Frontal cortex (tissue), 4 donors: ENCODE measurements at places on chromosomes 7 and 10.

DNA sequence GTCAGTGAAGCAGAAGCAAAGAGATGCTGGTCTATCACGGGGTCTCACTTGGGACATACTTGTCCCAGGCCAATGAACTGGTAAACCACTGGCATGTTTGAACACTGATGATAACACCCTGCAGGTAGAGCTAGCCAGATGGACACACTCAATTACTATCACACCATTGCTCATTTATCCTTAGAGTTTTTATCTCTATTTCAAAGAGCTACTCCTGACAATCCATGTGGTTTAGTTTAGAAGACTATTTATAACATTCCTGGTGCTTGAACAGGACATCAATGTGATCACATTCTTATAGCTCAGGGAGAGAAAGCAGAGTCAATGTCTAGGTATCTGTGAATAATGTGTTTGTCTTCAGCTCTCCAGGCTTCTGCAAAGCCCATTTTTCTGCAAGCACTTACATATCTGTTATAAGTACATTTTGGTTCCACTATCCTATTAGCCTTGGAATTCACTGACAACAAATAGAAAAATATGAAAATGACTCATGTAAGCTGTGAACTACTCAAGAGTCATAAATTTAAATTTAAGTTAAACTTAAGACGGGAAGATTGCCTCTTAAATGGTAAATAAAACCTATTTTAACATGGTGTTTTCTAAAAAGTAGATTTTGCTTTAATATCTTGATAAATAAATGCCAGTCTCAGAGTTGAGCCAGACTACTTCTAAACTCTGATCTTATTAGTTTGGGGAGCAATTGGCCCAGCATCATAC, 106.7 kb upstream of the MBL2 start:
- no peak for DNase-seq

- no peak for DNase-seq
Measured at GRCh38 chr7:9231630-9232121, 798.3 kb downstream of the NXPH1 start.

GRCh38 chr7:74362266-74362665, 73.1 kb downstream of the CLIP2 start:
- no peak for DNase-seq

- no peak for DNase-seq
Measured at GRCh38 chr7:50591480-50592438, 26.6 kb upstream of the DDC start.

DNA sequence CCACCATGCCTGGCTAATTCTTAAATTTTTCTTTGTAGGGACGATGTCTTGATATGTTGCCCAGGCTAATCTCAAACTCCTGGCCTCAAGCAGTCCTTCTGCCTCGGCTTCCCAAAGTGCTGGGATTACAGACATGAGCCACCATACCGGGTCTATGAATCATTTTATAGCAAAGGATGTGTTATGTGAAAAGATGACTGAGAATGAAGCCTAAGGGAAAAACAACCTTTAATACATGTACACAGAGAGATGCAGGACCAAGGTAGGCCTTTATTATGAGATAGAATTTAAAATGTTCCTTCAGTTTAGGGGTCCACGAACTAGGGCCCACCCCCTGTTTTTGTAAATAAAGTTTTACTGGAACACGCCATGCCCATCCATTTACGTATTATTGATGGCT, 41.0 kb downstream of the UBE2H start:
- DNase-seq: no peak

- no peak for DNase-seq
Measured at GRCh38 chr10:90304533-90304932, 553.3 kb downstream of the HTR7 start.

DNA sequence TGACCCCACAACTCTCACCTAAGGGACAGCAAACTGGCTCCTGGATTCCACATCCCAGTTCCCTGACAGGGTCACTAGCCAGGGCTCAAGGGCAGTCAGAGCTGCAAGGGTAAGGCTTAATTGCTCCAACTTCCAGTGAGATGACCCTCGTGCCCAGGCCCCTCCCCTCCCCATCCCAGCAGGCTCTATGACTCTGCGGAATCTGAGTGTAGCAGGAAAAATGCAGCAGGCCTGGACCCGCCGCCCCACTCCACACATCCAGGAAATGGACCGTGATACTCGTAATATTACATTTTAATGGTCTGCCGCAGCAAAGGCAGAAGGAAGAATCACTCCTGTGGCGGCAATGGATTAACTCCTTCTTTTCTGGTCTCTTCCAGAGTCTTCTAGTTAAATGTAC, 91.7 kb upstream of the CHST15 start:
- no peak for DNase-seq

DNA sequence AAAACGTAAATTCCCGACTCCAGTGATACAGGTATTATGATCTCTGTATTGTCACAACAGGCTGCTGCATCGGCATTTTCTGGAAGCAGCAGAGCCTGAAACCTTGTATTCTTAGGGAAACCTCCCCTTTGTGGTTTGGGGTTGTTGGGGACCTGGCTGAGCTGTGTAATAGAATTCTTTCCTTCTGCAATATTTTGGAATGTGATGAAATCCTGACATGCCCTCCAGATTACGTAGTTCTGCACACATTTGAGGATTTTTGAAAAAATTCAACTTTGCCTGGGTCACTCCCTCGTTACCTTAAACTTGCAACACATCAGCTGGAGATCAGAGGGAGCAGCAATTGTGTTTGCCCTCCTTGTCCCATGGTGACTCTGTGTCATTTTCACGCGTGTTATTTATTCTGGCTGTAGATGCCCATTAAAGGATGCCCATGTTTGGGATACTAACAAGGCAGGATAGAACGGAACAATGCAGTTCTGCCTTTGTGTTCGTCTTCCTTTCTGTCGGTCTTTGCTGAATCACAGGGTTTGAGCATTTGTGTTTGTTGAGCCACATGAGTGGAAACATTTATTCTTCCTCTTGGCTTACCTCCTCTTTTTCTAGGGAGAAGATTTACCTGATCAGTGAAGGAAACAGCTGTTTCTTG, 181.7 kb downstream of the TCF7L2 start:
- no peak for DNase-seq

DNA sequence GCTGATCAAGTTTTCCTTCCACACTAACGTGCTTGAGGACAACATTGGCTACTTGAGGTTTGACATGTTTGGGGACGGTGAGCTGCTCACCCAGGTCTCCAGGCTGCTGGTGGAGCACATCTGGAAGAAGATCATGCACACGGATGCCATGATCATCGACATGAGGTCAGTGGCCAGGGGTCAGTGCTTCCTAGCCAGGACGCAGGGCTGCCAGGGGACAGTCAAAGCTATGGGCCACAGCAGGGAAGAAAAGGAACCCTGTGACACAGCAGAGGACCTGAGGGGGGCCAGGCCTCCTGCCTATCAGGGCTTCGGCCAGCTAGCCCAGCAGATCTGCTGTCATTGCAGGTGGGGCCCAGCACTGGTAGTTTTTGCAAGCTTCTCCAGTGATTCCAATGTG, 5.2 kb downstream of the RBP3 start:
- DNase-seq: no peak
